ENCODE measurements at places on chromosomes 16 and 17.

- DNase-seq = no peak
Measured at GRCh38 chr16:69471121-69471520, 46.7 kb downstream of the CYB5B start.

GRCh38 chr16:69382421-69382820 lies 3.4 kb downstream of the TERF2 start:
- DNase-seq = no peak

DNA sequence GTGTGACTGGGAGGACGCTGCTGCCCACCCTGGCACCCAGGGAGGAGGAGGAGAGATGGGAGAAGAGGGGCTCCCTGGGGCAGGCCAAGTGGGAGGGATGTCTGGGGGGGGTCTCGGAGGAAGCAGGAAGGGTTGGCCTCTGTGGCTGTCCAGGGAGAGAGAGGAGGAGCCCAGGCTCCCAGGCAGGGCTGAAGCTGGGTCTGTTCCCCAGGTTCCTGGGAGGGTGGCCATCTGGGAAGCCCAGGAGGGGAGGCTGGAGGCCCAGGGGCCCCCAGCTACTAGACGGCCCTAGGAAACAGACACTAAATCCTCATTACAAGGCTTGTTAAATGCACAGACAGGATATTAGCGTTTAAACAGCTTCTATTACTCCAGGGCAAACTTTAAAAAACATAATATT lies 139.8 kb downstream of the ENGASE start:
- DNase-seq = no peak

DNA sequence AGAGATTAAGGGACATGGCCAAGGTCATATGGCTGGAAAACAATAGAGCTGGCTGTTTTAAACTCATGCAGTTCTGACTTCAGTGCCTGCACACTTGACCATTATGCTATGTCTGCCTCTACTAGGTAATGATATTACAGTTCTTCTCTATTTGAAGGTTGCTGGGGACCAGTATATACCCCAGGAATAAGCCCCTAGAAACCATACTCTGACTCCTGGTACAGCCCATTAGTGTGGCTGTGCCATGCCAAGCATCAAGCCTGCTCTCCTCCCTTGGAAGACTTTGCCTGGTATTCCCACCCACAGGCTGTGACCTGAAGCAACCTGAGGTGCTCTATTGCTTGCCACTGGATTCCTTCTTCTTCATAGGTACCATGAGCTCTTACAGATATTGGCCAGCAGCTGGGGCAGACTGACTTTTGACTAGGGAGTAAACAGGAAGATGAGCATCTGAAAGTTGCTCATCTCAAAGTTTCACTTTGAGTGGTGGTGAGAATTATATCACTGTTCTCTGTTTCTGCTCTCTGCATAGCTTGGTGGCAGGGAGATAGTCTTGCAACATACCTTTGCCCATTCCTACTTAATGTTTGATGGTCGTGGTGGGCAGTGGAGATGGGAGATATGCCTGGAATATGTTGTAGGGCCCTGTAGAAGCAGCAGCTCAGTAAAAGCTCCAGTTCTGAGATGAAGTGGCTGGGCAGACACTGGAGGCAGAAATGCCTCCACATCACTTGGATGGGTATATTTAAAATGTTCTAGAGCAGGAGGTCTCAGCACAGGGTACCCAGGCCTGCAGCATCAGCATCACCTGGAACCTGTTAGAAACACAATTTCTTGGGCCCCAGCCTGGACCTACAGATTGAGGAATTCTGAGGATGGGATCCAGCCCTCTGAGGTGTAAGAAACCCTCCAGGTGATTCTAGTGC lies 274.7 kb downstream of the HS3ST4 start:
- no peak for DNase-seq

- DNase-seq = no peak
Measured at GRCh38 chr17:56785405-56785804, 48.3 kb downstream of the C17orf67 start.

DNA sequence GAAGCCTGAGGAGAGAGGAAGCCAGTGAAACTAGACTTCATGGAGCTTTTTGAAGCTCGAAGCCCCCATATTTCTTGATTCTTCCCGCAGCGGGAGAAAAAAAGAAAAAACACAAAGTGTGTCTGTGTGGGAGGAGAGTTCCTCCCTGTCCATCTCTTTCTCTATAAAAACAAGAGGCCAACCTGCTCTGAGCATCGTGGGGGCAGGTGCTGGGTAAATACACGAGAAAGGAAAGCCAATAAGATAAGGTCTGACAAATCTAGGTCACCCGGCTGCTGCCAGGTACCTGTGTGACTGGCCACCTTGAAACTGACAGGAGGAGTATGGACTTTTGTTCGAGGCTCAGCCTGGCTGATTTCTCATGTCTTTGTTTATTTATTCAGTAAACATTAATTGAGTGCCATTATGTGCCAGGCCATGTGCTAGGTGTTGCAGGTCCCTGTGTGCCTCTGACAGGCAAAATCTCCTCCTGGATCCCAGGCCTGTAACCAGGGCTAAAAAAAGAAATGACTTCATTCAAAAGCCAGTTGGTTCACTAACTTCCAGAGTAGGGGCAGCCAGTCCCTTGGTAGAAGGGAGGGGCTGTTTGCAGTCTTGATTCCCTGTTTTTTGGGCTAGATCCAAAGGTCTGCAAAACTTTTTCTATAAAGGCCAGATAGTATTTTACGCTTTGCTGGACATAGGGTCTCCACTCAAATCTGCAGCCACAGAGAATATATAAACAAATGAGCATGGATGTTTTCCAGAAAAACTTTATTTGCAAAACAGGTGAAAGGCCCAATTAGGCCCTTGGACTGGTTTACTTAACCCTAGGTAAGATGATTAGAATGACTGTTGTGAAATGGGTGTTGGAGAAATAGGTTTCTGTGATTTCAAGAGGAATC lies 35.6 kb downstream of the YPEL2 start:
- DNase-seq = no peak

DNA sequence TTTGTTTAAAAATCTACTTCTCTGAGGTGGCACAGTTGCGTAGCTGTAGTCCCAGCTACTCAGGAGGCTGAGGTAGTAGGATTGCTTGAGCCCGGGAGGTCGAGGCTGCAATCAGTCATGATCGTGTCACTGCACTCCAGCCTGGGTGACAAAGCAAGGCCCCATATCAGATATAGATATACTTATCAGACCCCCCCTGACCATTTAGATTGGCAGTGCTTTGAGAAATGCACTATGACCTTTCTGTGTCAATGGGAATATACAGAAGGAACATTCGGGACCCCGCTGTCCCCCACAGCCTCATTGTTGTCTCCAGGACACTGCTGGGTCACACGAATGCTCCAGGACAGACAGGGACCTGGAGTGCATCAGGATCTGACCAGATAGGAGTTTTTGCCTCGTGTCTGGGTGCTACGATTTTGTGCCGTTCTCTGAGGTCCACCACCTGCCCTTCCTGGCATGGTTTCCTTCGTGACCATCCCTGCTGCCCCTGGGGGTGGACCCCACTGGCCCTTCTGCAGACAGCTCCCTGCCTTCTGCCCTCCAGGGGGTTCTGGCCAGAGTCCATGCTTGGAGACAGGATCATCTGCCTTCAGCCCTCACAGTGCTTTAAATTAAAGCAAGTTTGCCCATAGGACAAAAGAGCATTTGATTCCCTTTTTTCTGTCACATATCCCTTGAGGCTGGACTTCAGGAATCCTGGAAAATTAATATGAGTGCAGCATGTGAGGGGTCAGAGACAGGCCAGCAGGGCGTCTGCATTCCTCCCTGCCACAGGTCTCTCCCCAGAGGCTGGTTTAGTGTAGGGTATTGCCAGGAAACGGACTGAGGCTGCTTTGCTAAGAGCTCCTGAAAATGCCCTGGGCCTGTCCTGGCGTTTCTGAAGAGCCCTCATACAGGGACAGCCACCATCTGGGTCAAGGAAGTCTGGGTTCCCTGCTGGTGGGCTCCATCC lies 19.3 kb downstream of the PLD6 start:
- no peak for DNase-seq
